Eye (tissue), 1 donor: ENCODE measurements at places on chromosomes 11 and 22.

DNA sequence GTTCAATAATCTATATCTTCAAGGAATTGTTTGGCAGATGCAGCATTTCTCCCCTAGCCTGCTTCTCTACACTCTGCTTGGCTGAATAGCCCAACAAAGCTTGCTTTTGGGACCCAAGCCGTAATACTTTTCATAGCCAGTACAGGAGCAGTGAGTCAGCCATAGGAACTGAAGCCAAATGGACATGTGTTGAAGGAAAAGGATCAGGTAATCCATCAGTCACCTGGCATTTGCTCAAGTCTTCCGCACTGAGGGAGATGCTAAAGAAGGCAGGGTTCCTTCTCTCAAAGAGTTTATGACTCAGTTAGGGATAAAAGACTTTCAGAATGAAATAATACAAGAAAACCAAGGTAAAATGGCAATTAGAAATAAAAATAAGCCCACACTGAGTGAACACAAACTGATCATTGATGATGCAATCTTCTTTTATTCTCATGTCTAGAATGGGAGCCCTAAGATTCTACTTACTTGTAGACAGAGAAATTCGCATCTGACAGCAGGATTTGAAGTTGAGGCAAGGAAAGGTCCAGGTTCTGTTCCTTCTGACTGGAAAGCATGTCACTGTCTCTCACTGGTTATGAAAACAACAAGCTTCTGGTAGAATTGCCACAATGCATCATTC is 13.2 kb downstream of the C11orf87 start:
- no peak for DNase-seq

GRCh38 chr11:1371836-1372465 is 17.8 kb upstream of the BRSK2 start:
- DNase-seq = no peak

GRCh38 chr11:66918741-66919140 is 39.4 kb downstream of the PC start:
- no peak for DNase-seq

DNA sequence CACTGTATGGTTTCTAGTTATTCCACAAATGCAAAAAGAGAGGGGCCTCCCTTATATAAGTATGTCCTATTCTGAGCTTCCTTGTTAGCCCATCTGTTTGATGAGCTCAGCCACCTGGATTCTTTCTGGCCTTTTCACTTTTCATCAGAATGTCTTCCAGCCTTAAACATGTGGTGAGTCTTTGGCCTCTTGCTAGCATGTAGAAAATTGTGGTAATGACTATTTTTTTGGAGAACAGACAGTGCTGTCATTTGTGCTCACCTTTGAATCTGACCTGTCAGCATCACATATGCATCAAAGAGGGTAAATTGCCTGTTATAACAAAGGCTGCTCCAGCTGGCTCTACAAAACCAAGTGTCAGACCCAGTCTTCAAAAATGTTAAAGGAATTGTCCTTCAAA is 558.7 kb downstream of the RAB38 start:
- no peak for DNase-seq

DNA sequence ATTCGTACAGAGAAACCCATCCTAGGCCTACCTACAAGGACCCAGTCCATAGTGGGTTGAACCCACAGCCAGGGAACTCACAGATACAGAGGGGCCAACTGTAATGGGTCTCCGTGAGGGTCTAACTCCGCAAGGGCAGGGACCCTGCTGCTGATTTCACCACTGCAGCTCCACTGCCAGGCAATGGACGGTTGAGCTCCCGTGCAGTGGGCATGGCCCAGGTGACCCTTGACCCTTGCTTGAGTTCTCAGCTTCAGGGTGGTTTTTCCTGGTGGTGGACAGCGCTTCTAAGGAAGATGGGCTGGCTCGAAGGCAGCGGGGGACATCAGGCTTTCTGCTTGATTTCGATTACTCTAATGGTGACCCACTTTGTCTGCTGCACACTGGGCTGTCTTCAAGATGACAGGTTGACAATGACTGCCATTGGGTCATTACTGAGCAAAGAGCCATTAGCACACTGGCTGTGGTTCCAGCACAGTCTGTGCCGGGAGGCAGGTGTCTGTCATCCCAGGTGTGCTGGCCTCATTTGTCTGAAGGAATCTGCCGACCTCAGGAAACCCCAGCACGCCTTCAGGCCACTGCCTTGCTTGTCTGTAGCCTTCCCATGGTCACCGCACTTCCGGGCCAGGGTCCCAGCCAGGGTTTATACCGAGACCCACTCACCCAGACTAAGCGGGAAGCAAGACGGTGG is 3.7 kb upstream of the GAL start:
- DNase-seq = peak; percentile 32
